Stimulated activated CD8-positive, alpha-beta memory T cell treated with anti-CD3 and anti-CD28 coated beads, Interleukin-7, amount 100 ng/mL, for 48 hours (primary cell): ENCODE measurements at places on chromosomes 11 and 22.

GRCh38 chr11:1549338-1550330, 22.4 kb downstream of the DUSP8 start:
- no peak for DNase-seq

GRCh38 chr22:39967996-39968972, 8.1 kb downstream of the TMA7B start:
- no peak for DNase-seq

- no peak for DNase-seq
Observed at GRCh38 chr11:115244296-115244695, 259.9 kb downstream of the CADM1 start.

GRCh38 chr11:8907116-8907515, 3.9 kb upstream of the AKIP1 start:
- DNase-seq = no peak

- no peak for DNase-seq
Observed at GRCh38 chr11:95605271-95605940, 184.2 kb downstream of the FAM76B start.

DNA sequence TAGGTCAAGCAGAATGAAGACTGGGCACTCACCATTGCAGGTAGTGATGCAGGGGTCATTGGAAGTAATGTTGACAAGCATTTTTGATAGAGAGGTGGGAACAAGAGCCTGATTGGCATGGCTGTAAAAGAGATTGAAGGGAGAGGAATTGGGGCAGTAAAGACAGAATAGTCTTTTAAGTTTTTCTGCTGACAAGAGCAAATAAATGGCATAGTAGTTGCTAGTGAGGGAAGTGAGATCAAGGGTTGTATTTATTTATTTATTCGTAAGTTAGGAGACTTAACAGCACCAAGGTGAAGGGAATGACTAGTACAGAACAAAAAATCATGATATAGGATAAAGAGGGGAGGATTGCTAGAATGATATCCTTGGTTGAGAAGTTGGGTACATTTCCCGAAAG, 11.0 kb downstream of the SYT9 start:
- DNase-seq = no peak

GRCh38 chr22:24430431-24431308, 3.3 kb downstream of the ADORA2A start:
- no peak for DNase-seq

- DNase-seq = no peak
Observed at GRCh38 chr11:69060806-69061712, 12.3 kb downstream of the TPCN2 start.

DNA sequence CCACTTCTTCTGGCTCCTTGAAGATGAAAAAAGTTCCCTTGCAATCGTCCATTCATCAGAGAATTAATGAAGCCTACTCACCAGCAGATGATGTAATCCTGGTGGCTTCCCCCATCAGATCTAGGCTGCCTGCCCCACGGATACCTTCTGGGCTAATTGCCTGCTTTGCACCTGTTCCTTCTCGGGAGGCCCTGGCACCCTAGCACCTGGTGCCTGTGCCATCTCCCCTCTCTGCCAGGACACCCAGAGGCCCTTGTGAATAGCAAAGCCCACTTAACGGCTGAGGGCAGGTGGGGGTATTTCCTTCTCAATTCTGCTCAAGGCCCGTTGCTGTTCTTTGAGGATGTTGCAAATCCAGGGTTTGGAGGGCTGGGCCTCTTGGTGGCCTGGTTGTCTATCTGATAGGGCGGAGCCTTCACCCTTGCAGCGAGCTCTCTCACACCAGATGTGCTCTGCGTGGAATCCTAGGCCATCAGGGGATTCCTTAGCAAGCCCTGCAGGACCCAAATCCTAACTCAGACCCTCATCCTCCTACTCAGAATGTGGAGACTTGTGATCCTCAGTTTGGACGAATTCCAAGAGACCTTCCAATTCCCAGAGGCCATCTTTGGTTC, at the start of gene LMO2:
Gene LMO2 (minus strand): TSS at position 363 of the 614 bp plus-strand sequence. CDS start 22,360 bp downstream, outside the sequence.
- no peak for DNase-seq

- DNase-seq = no peak
Observed at GRCh38 chr11:114821621-114822412, 143.5 kb downstream of the NXPE2 start.

GRCh38 chr22:37765498-37765897, 42.2 kb upstream of the GCAT start:
- no peak for DNase-seq

DNA sequence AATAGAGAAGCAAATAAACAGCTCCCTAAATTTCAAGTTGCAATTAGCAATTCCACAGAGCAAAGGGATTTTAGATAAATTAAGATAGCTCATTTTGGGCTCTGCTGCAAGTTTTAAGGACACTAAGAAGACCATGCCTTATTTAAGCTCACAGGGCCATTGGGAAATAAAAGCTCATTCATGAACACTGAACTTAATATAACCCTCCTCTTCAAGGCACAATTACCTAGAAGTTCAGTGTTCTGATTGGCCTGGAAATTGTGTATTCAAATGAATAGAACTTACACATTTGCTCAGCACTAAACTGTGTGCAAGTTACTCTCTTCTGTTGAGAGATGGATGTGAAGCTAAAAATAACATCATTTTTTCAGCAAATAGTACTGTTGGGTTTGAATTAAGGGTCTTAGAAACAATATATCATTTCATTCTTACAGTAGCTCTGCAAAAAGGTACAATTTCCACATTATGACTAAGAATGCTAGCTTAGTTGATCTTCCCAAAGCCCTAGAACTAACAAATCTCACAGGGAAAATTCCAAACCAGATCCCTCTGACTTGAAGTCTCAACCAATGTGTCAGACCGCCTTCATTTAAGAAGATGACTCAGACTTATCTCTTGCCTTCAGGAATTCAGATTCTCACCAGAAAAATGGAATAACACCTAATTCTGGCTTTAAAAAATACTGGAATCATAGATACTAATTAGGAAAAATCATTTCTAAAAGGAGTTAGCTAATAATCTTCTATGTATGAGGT, 87.4 kb upstream of the LRRC55 start:
- DNase-seq = no peak

DNA sequence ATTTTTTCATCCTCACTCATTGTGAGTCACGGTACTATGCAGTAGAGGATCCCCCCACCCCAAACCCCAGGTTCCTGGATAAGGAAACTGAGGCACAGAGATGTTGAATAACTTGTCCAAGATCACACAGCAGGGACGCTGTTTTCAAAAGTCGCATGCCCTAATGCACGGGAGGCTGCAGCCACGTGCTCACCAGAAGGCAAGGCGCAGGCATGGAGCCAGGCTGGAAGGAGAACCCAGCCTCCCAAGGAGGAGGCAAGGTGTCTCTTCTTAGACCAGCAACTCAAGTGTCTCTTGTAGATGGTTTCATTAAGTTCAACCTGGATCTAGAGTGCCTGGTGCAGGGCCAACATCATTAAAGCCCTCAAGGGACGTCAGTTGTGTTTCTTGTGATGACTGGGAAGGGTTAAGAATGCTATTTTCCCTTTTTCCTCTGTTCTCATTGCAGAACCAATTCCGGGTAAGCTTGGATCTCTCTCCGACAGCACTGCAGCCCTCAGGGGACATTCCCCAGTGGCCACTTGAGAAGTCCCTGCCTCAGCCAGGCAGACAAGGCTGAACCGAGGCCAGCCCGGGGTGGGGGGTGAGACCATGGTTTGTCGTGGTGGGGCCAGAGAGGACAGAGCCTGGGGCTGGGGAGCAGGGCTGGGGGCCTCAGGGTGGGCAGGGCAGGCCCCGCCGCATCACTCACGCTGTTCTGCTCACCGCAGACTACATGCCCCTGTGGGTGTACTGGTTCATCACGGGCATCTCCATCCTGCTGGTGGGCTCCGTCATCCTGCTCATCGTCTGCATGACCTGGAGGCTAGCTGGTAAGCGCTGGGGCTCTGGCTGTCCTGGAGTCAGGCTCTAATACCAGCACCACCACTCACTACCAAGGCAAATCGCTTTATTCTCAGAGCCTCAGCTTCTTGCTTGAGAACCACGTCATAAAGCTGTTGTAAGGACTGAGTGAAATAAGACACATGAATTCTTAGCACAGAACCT, 15.7 kb downstream of the TMEM121B start:
- no peak for DNase-seq

- DNase-seq = no peak
Observed at GRCh38 chr11:34654483-34655334, 33.8 kb downstream of the EHF start.

DNA sequence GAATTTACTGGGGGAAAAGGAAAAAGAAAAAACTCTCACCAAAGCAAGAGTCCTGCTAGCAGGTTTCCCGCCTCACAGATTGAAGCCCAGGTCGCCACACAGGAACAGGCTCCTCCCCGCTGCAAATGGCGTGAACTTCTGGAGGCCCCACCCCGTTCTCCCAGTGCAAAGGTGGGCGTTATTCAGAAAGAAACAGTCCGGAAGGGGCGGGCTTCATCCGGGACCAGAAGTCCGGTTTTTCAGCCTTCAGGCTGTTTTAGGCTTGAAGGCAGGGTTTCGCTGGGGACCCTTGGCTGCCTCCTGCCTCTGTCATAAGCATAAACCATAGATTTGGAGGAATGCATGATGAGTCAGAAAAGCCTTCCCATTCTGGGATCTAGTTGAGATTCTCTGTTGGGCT, 148.3 kb upstream of the POU2AF2 start:
- no peak for DNase-seq

DNA sequence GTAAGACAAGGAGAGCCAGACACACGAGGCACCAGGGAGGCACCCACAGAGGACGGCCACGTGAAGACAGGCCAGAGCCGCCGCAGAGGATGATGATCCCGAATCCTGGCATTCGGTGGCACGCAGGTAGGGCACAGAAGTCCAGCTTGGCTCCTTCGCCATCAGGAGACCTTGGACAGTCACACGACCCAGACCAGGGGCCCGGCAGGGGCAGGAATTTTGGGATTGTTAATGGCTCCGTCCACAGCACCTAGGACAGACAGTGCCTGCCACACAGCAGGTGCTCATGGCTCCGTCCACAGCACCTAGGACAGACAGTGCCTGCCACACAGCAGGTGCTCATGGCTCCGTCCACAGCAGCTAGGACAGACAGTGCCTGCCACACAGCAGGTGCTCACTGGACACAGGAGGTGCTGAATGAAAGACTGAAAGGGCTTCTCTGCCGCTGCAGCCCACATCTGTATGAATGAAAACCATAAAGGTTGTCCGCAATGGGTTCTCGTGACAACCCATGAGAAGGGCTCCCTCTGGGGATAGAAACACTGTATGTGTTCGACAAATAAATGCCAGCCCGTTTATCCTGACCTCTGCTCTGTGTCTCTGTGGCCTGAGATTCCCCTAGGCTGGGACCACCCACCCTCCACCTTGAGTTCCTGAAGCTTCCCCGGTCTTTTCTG, 341.6 kb downstream of the CTTN start:
- no peak for DNase-seq

DNA sequence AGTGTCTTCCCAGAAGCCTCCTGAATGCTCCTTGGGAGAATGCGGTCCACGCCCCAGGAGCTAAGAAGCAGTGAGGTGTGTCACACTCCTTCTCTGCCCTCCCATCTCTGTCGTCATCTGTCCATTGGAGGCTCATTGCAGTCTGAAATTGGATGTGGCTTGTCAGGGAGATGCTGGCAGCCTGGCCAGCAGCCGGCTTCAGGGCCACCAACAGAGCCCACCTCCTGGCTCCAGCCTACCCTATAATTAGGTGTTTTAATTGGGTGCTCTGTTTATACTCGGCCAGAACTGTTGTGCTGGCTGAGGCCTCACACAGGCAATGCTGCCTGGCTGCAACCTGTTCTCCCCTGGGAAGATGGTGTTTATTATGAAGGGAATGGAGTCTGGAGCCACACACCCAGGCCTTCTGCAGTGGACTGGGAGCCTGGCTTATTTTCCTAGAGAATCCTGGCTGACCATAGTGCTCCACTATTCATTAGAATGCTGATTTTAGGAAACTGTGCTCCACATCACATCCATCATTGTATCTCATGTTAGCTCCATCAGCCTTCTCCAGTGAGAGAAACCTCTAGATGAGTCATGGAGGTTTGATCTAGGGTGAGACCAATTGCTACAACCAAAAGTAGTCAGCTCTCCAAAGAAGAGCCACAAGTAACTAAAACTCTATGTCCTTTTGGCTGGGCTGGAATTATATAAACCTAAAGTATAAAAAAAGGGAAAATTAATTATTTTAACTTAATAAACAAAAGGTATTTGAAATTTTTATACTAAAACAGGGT, 86.8 kb upstream of the CRTAM start:
- no peak for DNase-seq

DNA sequence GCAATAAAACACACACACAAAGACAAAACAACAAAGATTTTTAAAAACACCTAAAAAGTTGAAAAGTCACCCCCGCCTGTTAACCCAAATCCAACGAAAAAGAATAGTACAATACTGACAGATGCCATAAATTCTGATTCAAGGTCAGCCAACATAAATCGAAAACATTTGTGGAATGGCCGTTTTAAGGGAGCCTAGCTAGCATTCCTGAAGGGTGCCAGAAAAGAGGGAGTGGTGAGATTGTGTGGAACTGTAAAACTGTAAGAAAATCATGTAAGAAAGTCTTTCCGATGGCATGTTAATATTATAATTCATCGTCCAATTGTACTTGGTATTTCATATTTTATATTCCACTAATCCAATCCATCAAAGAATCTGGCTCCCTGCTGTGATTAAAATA, 75.1 kb downstream of the RAB38 start:
- DNase-seq = no peak

- no peak for DNase-seq
Observed at GRCh38 chr11:128680906-128681305, 13.0 kb upstream of the FLI1 start.

DNA sequence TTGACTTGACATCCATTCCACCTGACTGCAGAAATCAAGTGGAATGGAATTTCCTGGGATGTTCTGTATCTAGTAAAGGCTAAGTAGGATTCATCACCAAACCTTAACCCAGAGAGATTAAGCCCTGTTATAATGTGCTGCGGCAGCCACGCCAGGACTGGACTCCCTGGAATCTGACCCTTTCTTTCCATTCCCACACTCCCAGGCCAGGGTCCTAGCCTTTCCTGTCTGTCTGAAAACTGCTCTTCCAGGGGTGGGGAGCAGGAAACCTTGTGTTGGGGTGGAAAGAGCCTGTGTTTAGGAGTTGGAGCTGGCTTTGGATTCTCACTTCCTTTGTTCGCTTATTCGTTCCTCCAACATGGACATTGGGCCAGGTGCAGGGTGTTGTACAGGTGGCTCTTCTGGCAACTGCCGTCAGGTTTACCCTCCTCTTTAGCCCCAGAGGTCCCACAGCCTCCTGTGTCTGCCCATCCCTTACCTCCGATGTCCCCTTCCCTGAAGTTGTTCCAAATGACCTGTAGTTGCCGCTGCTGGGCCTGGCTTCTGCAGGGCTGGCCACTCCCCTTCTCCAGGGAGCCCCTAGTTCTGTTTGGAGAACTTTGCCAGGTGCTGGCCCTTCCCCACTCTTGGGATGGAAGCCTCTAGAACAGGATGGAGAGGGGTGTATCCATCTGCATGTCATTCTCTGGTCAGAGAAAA, 20.5 kb upstream of the PARVB start:
- DNase-seq = no peak

DNA sequence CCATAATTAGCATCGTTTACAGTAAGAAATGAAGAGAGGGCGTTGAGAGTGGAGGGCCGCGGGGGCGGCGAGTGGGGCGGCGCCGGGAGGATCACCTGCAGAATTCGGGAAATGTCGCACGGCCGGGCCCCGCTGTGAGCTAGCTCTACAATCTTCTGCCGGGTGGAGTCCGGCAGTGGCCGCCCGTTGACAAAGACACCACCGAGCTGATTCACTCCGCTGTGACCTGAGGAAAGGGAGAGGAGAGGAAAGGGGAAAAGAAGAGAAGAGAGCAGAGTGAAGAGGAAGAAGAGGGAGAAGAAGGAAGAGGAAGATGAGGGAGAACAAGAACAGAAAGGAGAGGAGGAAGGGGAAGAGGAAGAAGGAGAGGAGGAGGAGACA, 8.5 kb downstream of the PAX6 start:
- no peak for DNase-seq
